GM23248 (cell line): ENCODE measurements at places on chromosomes 4 and X. TPM values are rescaled to one million over a fixed set of nuclear protein-coding genes. Genes with fewer than 3 reads are reported as not detected.

Gene CCKAR
- polyA plus RNA-seq = not detected in 2 replicates

Gene ODAPH
- polyA plus RNA-seq = not detected in 2 replicates

Gene RBMXL3
- not detected in 2 replicates for polyA plus RNA-seq

Gene IL2
- polyA plus RNA-seq = not detected in 2 replicates

Gene PAGE1
- not detected in 2 replicates for polyA plus RNA-seq

Gene L1CAM
- polyA plus RNA-seq = 0.34 and 0.38 TPM in 2 replicates

Gene HS3ST1
- not detected in 2 replicates for polyA plus RNA-seq

Gene CNKSR2
- polyA plus RNA-seq = 0.14 and 0.43 TPM in 2 replicates

Gene GRIA3
- 46.0 and 52.4 TPM in 2 replicates for polyA plus RNA-seq

Gene ANKRD50
- polyA plus RNA-seq = 5.4 and 6.2 TPM in 2 replicates

Gene HTN1
- not detected in 2 replicates for polyA plus RNA-seq

Gene KLHL13
- 0.11 TPM in 1 of 2 replicates, not detected in the other for polyA plus RNA-seq

Gene SPANXC
- polyA plus RNA-seq = not detected in 2 replicates

Gene ESX1
- polyA plus RNA-seq = not detected in 2 replicates

Gene XAGE1B
- not detected in 2 replicates for polyA plus RNA-seq

Gene C1QTNF7
- not detected in 2 replicates for polyA plus RNA-seq

Gene DMRTC1B
- not detected in 2 replicates for polyA plus RNA-seq

Gene MMGT1
- 24.7 and 26.3 TPM in 2 replicates for polyA plus RNA-seq

Gene MAGEA4
- polyA plus RNA-seq = not detected in 2 replicates

Gene ZBTB49
- 1.6 and 1.9 TPM in 2 replicates for polyA plus RNA-seq

Gene RAB39B
- polyA plus RNA-seq = 1.1 and 1.9 TPM in 2 replicates

Gene ATP1B4
- not detected in 2 replicates for polyA plus RNA-seq

Gene DCAF4L1
- 0.06 TPM in 1 of 2 replicates, not detected in the other for polyA plus RNA-seq

Gene KLHL4
- polyA plus RNA-seq = not detected in 2 replicates

Gene SHROOM4
- 0.55 and 0.67 TPM in 2 replicates for polyA plus RNA-seq

Gene MXRA5
- 45.2 and 46.3 TPM in 2 replicates for polyA plus RNA-seq

Gene CXCL8
- polyA plus RNA-seq = 15.5 and 15.9 TPM in 2 replicates

Gene KIAA1210
- not detected in 2 replicates for polyA plus RNA-seq

Gene IQCM
- polyA plus RNA-seq = not detected in 2 replicates
